ENCODE measurements at places on chromosomes 2 and 18.

DNA sequence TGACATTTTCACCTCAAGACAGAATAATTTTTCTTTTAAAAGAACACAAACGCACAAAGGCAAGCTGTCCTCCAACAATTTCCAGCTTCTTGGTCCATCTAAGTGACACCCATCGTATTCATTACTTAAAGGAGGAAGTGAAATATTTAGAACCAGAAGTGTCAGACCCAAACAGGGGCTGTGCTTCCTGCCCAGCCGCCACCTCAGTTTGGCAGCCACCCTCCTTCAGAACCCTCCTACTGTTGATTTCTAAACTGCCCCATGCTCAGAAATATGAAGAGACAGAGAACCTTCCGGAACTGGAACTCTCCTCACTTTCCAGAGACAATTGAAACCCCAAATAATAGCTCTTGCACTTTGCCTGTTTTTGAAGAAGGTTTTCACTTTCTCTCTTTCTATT, 734.8 kb upstream of the SALL3 start:
- DNase-seq: no peak

DNA sequence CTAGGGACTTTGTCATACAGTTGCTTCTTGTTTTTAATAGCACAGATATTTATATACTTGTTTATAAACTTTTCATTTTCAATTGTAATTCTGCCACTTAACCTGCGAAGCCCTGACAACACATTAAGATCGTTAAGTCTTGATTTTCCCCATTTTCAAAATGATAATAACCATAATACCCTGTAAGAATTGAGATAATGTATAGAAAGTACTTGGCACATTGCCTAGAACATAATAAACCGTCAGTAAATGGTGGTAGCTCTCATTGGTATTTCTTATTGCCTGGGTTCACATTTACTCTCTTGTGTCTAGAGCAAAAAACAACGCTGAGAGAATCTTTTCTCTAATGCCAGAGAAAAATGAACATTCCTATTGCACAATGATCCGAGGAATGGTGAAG, 18.6 kb downstream of the PTCD3 start:
- DNase-seq: no peak

GRCh38 chr2:145799595-145800108, 1279.7 kb upstream of the ZEB2 start:
- no peak for DNase-seq

DNA sequence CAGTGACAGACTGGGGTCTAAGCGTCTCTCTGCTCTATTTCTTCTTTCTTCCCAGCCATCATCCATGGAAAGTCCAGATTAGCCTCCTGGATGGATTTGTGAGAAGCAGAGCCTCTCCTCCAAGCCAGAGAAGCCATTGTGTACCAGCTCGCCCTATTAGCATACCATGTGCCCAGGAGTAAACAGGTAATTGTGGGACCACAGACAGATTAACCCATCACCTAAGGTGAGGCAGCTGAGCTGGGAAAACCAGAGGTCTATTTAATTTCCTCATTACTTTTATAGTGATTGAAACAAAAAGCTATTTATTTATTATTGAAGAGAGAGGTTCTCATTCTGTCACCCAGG, 54.7 kb upstream of the NT5C1B start:
- DNase-seq: no peak

- no peak for DNase-seq
Measured at GRCh38 chr2:74806920-74807319, 27.0 kb upstream of the HK2 start.

- no peak for DNase-seq
Measured at GRCh38 chr18:3914109-3914508, 464.1 kb downstream of the TGIF1 start.

DNA sequence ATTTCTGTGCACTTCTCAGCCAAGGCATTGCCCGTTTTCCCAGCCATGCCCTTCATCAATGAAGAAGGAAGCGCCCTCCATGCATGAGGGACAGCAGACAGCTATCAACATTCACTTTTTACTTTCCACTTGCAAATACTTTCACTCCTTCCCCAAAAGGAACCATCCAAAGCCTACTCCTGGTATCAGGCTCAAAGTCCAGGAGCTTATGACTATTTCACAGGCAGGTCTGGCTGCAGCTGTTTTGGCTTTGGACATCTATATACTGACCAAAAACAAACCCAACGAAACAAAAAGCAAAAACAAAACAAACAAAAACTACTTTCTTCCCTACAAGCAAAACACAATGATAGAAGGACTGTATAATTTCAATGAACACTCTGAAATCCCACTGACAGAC, 825.1 kb downstream of the RNF144A start:
- no peak for DNase-seq

DNA sequence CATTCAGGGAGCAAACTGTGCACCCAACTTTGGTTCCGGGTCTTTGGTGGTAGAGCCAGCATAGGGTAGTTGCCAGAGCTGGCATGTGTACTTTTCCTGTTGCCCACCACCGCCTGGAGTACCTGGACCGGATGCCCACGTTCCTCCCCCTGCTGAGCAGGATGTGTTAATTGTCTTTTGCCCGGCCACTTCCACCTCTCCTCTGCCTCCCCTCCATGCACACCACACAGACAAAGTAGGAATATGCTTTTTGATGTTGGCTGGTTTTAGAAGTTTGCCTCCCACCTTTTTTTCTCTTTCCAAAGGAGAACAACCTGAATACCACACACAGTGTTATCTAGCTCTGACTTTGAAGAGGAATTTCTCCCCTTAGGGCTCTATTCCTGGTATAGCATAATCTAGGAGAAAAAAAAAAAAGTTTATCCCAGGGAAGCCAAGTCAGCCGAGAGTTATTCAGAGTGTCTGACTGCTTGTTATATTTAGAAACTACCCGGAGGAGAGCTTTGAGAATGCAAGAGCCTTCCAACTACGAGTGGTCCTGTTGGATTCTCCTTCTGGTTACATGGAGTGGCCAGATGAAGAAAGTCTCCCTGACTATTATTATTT, 111.9 kb downstream of the SETBP1 start:
- DNase-seq: no peak

GRCh38 chr2:74005786-74006185, 21.1 kb downstream of the TET3 start:
- DNase-seq: no peak

GRCh38 chr2:74427551-74427950, 6.0 kb downstream of the WDR54 start:
- DNase-seq: no peak

- no peak for DNase-seq
Measured at GRCh38 chr2:242032780-242033656, 163.5 kb downstream of the RTP5 start.

DNA sequence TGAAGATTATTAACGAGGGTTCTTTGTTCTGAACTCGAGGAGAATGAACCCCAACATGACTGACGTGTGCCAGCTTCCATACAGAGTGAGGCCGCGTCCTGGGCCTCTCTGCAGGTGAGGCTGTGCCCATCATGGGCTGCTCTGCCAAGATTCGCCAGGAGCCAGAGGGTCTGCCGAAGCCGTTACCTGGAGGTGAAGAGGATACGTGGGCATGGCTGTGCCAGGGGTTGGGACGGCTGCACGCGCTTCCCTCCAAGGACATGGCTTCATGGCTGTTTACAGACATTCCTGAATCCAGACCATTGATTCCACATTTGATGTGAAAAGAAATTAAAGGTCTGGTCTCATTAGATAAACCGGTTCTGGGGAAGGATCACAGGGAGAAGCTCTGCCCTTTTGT, 211.4 kb upstream of the SALL3 start:
- DNase-seq: no peak

DNA sequence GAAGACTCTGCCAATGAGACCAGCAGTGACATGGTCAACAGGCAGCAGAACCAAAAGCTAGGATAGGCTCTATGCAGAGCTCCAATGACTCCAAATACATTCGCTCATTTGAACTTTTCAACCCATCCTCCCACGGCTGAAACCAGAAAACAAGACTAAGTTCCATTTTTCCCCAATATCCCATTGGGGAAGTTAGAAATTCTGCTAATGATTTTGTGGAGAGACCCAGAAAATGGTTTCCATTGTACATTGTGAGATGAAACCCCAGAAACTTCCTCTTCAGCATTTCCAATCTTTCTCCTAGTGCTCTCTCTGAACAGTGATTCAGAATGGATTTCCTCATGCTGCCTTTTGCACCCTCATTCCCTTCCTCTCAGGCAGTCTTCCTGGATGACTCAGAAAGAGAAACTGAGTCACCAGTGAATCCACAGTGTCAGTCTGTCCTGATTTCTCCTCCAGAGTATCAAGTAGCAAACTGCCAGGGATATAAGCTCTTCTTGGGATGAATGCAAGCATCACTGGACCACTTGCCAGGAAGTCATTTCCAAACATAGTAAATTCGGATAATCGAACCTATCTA, 467.7 kb upstream of the ID2 start:
- no peak for DNase-seq

DNA sequence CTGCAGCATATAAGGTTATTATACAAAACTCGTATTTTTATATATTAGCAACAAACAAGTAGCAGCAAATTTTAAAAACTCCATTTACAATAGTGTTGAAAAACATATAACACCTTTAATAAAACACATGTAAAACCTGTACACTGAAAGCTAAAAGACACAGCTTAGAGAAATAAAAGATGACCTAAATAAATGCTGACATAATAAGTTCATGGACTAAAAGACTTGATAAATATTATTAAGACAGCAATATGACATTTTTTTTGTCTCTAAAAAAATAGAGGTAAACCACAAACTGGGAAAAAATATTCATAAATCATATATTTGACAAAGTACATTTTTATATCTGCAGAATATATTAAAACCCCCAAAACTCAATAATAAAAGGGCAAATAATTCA, 201.4 kb downstream of the SRBD1 start:
- DNase-seq: no peak

DNA sequence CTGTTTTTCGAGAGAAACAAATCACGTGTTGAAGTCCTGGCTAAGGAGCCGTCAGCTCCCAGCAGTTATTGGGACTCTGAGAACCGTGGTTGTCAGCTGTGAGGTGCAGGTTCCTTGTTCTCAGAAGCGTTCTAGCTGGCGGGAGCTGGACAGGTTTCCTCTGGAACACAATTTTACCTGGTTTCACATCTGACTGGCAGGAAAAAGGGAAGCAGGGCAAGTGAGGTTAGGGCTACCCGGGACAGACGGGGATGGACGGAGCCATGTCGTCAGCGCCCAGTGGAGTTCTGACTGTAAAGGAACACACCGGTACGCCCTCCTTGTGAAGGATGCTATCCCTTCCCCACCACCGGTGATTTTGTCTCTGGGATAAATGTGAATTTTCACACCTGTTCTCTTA, 26.1 kb downstream of the ITGB1BP1 start:
- no peak for DNase-seq

DNA sequence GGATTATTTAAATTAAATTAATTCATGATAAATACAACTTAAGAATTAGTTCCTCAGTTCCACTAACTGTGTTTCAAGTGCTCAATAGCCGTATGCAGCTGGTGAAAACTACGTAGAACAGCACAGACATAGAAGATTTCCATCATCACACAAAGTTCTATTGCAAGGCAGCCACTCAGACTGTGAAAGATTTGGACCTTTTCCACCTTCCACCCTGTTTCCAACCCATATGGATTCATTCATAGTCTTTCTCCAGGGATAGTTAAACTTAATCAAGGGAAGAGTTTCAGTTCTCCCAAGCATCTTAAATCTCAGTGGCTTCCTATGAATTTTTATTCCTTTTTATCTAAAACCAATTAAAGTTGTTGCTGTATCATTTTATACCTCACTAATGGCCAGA, 2030.8 kb downstream of the SUCLG1 start:
- DNase-seq: no peak

DNA sequence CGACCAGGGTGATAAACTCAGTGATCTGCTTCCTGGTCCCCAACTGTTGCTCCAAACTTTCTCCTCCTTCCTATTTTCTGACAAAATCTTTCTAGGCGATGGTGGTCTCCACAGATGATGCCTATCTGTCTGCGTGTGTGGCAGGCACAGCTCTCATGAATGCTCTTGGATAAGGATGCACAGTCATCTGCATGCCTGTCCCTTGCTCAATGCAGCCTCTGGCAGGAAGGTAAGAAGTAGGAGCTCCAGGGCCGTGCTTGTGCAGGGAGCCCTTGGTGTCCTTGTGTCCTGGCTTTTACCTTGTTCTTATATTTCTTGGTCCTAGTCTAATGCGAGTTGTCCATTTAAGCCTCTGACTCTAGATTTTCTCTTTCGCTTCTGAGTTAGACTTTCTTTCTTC, 57.5 kb downstream of the INSIG2 start:
- no peak for DNase-seq

DNA sequence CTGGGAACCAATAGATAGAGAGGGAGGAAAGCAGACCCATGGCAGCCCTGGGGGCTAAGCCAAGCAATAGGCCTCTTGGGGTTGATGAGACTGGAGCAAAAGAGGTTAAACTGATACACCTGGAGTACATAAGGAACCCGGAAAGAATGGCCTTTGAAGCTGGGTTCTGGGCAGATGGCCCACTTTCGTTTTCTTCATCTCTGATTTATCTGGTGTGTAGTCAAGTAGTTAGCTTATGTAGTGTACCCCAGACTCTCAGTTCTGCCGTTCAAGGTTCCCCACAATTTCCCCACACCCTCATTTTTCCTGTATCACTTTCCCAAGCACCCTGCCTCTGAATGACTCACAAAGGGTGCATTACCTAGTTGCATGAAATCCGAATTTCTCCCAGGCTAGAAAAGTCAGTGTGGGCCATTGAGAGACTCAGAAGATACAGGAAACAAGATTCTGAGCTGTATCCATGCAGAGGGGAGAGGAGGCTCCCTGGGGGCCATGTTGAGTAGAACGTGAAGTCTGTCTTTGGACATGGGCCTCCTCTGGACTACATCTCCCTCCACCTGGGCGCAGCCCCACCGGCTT, 235.0 kb downstream of the LOXHD1 start:
- no peak for DNase-seq

- no peak for DNase-seq
Measured at GRCh38 chr18:79071503-79072210, 2.5 kb downstream of the ATP9B start.

DNA sequence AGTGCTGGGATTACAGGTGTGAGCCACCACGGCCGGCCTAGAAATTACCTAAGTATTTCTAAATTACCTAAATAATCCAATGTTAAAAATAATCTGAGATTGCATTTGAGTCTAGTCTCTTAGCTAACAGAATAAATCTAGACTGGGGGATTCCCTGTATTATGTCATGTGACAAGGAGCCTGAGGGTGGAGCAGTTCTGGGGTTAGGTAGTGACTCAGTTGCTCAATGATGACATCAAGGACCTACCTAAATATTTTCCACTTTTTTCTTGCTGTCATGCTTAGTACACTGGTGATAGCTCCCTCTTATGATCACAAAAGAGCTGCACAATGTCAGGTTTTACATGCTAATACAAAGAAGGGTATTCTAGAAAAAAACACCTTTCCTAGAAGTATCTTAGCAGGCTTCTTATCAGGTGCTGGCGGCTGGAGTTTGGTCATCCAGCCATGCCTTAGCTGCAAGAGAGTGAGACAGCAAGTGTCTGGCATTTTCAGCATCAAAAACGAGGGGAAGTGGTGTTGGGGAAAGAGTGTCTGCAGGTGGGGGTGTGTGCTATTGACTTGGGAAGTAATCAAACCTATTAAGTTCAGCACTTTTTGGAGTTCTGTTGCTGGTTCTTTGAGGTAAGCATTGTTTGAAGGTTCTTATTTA, 17.5 kb upstream of the CEP192 start:
- DNase-seq: no peak

GRCh38 chr2:78718473-78718872, 307.0 kb upstream of the REG3G start:
- DNase-seq: no peak

Measured in stimulated activated CD8-positive, alpha-beta memory T cell treated with anti-CD3 and anti-CD28 coated beads, Interleukin-7, amount 100 ng/mL, for 1 hour (primary cell).